GM23248 (cell line): ENCODE measurements at places on chromosomes 2 and 18.
A peak's percentile ranks its signal among the peaks of the same experiment; 100 is the strongest.

DNA sequence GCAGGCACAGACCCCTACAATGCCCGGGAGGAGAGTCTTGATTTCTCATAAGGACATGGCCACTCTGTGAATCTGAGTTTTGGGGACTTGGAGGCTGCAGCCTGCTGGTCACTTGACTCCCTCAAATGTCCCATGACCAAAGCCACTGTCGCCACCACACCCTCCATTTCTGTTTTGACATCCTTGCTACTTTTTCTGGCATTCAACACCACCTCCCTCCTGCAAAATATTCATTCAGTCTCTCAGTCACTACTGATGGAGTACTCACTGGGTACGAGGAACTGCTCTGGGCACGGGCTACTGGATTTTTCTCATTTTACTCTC lies 208.6 kb upstream of the HAAO start:
- DNase-seq: no peak

GRCh38 chr2:10006236-10007161 lies 36.9 kb upstream of the KLF11 start:
- peak; percentile 60 for DNase-seq

GRCh38 chr2:110157153-110157793 lies 41.7 kb upstream of the MALL start:
- peak; percentile 83 for DNase-seq

GRCh38 chr2:141555876-141556470 lies 574.8 kb downstream of the LRP1B start:
- DNase-seq: no peak

DNA sequence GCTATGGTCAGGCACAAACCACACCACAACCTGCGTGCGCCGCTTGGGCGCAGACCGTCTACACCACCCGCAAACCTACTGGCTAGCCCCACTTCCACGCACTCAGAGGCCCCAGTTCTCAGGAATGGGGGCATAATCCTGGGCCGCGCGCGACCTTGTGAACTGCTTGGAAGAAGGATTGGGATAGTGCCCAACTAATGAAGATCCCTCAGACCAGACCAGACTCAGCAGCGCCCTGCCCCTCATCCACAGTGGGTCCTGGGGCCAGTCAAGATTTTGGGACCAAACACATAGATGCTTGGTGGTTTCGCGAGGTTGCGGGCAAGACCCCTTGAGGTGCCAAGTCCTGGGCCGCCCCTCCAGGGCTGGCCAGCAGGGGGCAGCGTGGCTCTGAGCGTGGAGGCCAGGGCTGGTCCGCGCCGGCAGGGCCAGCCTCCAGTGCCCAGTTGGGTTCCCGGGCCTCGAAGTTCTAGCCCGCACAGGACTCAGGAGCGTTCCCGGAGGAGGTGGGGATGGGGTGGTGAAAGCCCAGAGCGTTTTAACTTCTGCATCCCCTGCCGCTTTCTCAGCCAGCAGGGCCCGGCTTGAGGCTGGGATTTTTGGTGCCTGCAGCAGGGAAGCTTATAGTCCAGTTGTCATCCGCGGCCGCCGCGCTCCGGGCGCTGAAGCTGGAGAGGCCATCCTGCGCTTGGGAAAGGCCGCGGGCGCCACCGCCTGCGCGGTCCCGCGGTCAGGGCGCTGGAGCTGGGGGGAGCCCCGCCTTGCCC lies 8.3 kb downstream of the OSR1 start:
- DNase-seq: peak; percentile 39

DNA sequence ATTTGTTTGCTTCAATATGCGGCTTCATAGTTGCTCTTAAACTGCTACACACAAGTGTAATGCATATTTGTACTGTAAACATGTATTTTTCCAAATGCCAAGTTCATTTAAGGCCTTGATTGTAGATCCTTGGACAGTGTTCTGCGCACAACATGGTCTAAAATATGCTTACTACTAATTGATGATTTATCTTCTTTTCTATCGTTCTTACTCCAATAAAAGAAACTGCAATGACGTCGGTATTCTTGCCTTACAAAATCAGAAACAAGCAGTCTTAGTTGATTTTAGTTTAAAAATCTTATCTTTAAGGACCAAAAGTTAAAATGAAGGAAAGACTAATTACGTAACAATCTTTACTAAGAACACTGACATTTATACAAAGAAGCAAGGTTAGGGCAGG lies 224.3 kb upstream of the SMAD7 start:
- DNase-seq: peak; percentile 18

DNA sequence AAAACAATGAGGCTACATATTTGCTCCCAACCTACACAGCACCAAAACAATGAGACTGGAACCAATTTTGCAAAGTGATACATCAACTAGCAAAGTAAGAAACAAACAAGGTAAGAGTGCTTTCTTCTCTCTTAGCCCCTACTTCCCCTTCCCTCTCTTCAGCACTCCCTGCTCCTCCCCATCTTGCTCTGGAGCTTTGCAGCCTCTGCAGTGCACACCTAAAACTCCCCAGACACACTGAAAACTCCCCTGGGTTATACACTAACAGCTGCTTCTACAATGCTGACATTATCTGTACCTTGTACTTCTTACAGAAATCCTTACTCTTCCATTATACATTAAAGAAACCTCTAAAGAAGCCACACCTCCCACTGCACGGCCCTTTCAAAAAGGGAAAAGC lies 93.7 kb downstream of the RBMS1 start:
- no peak for DNase-seq

DNA sequence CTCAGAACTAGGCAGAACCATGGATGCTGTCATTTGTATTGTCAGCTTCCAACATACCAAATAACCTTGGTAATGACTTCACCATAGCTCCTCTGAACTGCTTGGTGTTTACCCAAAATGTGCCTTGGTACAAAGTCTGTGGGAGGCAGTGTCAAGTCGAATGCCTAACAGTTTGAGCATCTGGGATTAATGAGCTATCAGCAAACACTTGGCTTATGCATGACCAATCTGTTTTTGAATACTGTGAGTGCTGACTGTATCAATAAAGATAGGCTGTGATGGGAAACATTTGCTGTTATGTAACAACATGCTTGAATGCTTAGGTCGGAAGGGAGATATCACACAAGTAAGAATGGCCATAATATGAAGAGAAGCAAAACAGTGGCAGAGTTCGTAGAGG lies 455.4 kb downstream of the CMPK2 start:
- DNase-seq: peak; percentile 25

DNA sequence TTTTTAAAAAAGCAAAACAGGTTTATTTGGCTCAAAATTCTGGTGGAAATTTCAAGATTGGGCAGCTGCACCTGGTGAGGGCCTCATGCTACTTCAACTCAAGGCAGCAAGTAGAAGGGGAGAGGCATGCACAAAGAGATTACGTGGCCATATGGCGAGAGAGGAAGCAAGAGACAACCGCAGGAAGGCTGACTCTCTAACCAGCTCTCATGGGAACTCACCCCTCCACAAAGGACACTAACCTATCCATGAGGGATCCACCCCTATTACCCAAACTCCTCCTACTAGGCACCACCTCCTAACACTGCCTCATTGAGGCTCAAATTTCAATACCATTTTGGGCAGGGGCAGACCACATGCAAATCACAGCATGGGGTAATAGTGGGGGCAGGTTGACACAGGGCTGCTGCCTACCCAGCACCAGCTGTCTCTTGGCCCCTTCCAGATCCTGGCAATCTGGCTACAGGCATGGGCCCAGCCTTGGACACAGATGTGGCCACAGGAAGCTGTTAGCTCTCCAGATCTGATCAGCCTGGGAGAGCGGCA lies 2.0 kb upstream of the CAPN10 start:
- peak; percentile 19 for DNase-seq

GRCh38 chr2:136653861-136654260 lies 111.5 kb upstream of the THSD7B start:
- no peak for DNase-seq

DNA sequence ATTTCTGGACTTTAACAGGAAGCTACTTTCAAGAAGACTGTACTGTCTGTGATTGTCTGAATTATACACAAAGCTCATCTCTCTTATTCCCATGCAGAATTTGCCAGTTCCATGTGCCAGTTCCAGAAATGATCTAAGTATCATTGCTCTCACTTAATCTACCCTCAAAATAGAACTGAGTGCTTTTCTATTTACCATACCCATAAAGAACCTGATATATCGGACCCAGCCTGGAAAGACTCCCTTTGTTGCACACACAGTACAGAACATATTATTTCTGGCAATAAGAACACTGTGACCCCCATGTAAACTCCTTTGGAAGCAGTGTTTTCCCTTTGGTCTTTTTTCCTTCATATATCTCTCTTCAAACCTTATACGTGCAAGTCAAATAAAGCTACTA lies 102.3 kb upstream of the TTN start:
- DNase-seq: no peak

DNA sequence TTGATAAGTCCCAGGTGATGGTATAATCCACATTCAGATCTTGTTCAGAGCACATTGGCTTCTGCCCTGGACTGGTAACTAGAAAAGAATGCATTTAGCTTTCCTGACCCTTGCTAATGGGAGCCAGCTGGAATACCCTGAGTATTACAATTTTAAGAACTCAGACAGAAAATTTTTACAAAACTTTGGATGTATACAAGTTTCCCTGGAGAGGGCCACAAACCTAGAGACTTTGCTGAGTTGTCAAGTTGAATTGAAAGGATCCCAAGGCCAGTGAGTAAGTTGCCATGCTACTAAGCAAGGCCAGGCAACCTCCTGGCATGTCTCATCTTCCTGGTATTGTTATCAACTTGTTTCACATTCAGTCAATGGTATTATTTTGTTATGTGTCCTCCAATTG lies 20.0 kb upstream of the NABP1 start:
- peak; percentile 92 for DNase-seq

- DNase-seq: peak; percentile 99
Measured at GRCh38 chr2:64359892-64360657, 93.9 kb upstream of the LGALSL start.

GRCh38 chr18:13493725-13494124 lies 232.6 kb downstream of the FAM210A start:
- no peak for DNase-seq

- DNase-seq: no peak
Measured at GRCh38 chr2:81858998-81859397, 1554.4 kb upstream of the LRRTM1 start.

DNA sequence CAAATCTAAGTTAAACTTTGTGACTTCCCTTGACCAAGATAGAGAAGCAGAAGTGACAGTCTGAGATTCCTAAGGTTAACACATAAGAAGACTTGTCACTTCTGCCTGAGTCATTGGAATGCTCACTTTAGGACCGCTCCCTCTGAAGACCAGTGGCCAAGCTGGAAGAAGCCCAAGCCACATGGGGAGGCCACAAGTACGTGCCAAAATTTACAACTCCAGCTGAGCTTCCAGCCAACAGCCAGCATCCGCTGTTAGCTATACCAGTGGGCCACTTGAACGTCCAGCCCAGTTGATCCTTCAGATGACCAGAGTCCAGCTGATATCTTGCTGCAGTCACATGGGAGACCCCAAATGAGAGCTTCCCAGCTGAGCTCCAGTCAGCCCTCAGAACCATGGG lies 18.1 kb upstream of the ANTXR1 start:
- peak; percentile 93 for DNase-seq

DNA sequence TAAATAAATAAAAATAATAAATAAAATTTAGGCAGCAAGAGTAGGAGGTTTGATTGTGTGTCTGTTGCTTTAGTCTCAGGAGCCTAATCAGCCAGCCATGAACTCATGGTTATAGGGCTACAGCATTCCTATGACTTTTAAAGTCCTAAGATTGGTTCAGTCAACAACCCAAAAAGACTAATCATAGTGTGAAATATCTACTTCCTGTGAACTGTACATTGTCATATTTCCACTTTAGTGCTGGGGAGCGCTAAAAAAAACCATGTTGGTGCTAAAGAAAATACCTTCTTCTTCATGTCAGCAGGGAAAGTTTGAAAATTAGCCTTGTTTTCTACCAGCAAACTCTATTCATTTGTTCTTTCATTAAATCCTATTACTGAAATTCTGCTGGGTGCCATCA lies 521.6 kb downstream of the RNF144A start:
- no peak for DNase-seq

- DNase-seq: peak; percentile 37
Measured at GRCh38 chr18:48003426-48004349, 73.2 kb upstream of the SMAD2 start.

DNA sequence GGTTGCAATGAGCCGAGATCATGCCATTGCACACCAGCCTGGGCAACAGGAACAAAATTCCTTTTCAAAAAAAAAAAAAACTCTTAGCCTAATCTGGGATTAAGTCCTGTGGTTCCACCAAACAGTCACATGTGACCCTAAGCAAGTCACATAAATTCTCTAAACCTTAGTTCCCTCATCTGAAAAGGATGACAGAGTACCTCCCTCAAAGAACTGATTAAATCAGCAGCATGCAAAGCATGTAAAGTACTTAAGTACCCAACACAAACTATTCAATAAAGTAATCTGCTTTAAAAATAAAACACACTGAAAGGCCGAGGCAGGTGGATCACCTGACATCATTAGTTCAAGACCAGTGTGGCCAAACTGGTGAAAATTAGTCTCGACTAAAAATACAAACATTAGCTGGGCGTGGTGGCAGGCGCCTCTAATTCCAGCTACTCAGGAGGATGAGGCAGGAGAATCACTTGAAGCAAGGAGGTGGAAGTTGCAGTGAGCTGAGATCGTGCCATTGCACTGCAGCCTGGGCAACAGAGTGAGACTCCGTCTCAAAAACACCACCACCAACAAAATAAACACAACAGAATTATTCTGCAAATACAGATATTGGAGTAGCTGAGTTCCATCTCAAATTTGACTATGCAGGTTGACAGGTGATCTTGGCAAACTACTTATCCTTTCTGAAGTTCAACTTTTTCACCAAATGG lies 7.0 kb downstream of the USP34 start:
- no peak for DNase-seq

- no peak for DNase-seq
Measured at GRCh38 chr18:63259567-63260379, 59.8 kb downstream of the BCL2 start.

GRCh38 chr18:55588870-55589595 lies 1.0 kb upstream of the TCF4 start:
- peak; percentile 62 for DNase-seq

DNA sequence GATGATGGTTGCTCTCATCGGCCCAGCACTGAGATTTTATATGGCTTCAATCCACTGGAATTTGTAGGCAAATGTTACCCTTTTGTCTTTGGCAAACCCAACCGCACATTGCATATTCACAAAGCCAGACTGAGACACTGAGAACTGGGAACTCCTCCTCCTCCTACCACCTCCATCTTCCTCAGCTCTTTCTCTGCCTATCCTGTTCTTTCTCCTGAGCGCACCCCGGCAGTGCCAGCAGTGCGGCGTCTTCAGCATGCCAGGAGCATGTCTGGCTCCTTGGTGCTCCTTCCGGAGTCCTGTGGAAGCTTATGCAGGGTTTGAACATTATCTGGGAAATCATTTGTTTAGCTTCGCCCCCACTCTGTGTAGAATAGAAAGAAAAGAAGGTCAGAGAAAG lies 50.8 kb downstream of the TRIB2 start:
- DNase-seq: no peak

DNA sequence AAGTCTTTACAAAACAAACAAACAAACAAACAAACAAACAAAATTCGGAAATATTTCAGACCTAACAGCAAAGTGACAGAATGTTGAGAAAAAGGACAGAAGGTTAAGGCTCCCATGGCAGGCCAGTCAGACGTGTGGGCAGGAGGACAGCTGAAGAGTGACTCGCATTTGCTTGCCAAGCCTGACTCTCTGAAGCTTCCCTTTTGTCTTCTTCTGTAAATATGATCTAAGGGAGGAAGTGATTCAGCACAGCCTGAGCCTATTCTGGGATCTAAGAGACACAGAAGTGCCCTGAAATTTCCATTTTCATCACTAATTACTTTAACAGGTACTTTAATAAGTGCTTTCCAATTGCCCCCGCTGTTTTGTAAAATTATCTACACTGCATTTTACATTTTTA lies 134.0 kb upstream of the LYPD1 start:
- peak; percentile 82 for DNase-seq
